Activated CD4-positive, alpha-beta memory T cell treated with anti-CD3 and anti-CD28 coated beads for 36 hours (primary cell): ENCODE measurements at places on chromosomes 7 and 10. TPM values are rescaled to one million over a fixed set of nuclear protein-coding genes. Genes with fewer than 3 reads are reported as not detected.

PRKAR1B gene
- 28.2 TPM for total RNA-seq

ZYX gene
- 137 TPM for total RNA-seq

GPR15LG gene
- total RNA-seq = not detected

DKK1 gene
- total RNA-seq = not detected

SUGCT gene
- total RNA-seq = 1.5 TPM

GRCh38 chr10:133164816-133165555, 5.0 kb downstream of the KNDC1 start:
- no peaks in the 10 kb centered on the region for H3K36me3 ChIP-seq
- H3K4me1 ChIP-seq = no peaks in the 10 kb centered on the region
- DNase-seq = no peak
- H3K27ac ChIP-seq = no peak overlapping the region
- peaks cover 5% of the 10 kb centered on the region for H3K27me3 ChIP-seq

- H3K4me3 ChIP-seq = no peak overlapping the region
- peaks cover 6% of the 10 kb centered on the region for H3K36me3 ChIP-seq
- no peaks in the 10 kb centered on the region for H3K27me3 ChIP-seq
These were observed 3.1 kb upstream of the CALHM2 start for GRCh38 chr10:103455235-103455634.

DNA sequence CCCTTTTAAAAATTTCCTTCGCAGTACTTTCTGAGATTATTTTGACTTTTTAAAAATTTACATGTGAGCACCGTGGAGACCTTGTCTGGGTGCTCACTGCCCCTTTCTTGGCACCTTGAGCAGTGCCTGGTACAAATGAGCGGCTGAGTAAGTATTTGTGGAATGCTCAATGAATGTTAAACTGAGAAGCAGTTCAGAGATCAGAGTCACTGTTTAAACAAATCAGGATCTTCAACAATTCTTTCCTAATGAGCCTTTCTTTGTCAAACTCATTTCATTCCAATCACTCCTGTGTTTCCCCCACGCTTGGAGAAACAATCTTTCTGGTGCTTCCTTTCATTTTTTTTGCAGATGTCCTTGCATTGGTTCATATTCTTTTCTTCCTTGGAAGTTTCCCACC, 611.3 kb upstream of the GALNT17 start:
- H3K4me1 ChIP-seq = no peaks in the 10 kb centered on the region
- H3K36me3 ChIP-seq = no peaks in the 10 kb centered on the region
- DNase-seq = no peak
- H3K27me3 ChIP-seq = no peaks in the 10 kb centered on the region

DNA sequence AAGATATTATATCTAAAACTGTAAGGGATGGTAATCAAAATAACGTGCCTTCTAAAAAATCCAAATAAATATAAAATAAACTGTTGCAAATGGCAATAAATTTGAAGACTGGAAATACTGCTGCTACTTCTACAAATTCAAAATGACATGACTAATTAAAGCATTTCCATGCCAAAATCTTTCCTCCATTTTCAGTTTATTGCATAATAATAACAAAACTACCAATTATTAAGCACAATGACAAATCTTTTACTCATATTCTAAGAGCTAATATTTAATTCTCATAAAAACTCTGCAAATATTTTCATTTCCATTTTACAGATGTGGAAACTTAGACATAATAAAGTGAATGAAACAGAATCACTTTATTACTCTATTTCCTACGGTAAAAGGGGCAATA, 38.8 kb upstream of the NEBL start:
- DNase-seq = no peak
- H3K4me3 ChIP-seq = no peak overlapping the region
- H3K27me3 ChIP-seq = no peaks in the 10 kb centered on the region
